ENCODE measurements at places on chromosomes 13 and 19. TPM values are rescaled to one million over a fixed set of nuclear protein-coding genes. Genes with fewer than 3 reads are reported as not detected.

DNA sequence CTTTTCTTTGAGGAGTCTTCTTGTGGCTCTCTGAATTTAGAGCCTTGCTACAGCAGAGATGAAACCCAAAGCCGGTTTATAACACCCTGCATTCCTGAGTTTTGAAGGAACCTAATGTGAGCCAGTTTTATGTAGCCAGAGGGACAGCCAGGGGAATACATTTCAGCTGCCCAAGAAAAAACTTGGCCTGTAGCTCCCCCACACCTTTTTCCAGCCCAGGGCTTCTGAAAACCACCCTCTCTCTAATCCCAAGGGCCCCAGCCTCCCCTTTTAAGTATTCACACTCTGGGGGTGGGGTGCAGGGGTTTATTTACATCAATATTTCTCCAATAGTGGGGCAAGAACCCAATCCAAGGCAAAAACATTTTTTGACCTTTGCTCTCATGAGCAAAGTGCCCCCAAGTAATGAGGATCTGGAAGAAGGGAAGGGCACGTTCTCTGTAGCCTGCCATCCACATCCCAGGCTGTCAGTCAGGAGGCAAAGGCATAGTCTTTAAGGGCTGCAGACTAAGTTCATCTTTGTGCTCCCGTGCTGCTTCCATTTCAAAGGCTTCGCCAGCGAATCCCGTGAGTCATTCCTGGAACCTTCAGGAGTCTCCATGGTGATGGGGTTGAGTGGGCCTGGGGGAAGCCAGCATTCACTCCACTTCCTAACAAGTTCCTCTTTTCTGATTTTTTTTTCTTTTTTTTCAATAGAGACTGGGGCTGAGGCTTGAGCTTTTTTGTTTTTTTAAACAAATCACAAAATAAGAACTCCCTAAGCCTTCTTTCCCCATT, 33.2 kb upstream of the MEDAG start:
- DNase-seq: no peak

SPINT2 gene
- 49.1 TPM for total RNA-seq

GRCh38 chr19:18480006-18480691, 41.7 kb downstream of the ELL start:
- no peak for DNase-seq

- DNase-seq: no peak
Measured at GRCh38 chr13:21123956-21124355, 52.4 kb downstream of the SKA3 start.

GRCh38 chr13:44191504-44192171, 182.0 kb upstream of the SERP2 start:
- no peak for DNase-seq

GRCh38 chr13:72960541-72960940, 98.3 kb upstream of the KLF5 start:
- no peak for DNase-seq

DNA sequence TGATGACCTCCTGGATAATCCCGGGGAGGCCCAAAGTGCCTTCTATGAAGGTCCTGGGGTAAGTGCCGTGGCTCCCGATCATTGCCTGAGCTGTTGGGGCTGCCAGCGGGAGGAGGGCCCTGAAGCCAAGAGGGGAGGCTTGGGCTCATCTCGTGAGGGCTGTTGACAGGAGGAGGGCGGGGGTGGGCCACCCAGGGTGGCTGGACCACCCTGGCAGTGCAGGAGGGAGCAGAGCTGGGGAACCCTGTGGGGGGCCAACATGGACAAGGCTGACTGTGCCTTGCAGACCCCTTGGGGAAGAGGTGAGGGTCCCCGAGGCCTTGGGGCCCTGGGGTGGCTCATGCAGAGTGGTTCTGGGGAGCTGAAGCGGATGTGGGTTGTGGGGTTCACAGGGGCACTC, 37.4 kb upstream of the EHD2 start:
- no peak for DNase-seq

MAP3K10 gene
- 20.7 TPM for total RNA-seq

KIR3DL1 gene
- total RNA-seq: not detected

MUC16 gene
- total RNA-seq: 0.05 TPM

GRCh38 chr13:104983601-104984000, 1551.9 kb downstream of the EFNB2 start:
- DNase-seq: no peak

BLOC1S3 gene
- total RNA-seq: 15.2 TPM

DNA sequence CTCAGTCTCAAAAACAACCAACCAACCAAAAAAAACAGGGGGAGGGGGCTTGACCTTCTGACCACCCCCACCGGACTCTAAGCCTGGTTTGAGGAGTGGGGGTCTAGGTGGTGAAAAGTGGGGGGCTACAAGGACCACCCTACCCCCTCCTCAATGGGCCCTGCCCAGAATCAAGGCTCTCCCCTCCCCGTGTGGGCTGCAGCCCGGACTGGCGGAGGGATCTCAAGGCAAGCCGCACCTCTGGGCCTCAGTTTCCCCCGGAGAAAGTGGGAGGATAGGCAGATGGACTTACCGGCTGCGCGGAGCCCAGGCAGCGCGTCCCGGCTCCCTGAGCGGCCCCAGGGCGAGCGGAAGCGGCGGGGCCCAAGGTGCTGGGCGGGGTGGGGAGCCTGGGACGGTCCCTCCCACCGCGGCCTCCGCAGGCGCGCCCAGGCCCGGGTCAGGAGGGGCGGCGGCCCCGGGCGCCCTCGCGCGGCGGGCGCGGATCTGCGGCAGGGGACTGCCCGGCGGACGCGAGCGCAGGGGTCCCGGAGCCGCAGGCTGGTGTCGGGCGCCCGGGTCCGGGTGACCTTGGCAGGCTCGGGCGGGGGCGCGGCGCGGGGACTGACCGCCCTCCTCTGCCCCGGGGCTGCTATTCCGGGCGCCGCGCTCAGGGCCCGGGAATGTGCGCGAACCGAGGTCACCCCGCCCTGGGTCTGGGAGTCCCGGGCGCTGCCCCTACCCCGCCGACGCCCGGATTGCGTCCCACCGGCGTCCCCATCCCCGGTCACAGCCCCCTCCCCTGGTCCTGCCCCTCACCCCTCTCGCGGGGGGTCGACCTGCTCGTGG, at the start of gene ADAMTSL5:
Gene ADAMTSL5 (minus strand): TSS at position 349 of the 828 bp plus-strand sequence. CDS start 2,076 bp downstream, outside the sequence.
- DNase-seq: peak; percentile 50

DNA sequence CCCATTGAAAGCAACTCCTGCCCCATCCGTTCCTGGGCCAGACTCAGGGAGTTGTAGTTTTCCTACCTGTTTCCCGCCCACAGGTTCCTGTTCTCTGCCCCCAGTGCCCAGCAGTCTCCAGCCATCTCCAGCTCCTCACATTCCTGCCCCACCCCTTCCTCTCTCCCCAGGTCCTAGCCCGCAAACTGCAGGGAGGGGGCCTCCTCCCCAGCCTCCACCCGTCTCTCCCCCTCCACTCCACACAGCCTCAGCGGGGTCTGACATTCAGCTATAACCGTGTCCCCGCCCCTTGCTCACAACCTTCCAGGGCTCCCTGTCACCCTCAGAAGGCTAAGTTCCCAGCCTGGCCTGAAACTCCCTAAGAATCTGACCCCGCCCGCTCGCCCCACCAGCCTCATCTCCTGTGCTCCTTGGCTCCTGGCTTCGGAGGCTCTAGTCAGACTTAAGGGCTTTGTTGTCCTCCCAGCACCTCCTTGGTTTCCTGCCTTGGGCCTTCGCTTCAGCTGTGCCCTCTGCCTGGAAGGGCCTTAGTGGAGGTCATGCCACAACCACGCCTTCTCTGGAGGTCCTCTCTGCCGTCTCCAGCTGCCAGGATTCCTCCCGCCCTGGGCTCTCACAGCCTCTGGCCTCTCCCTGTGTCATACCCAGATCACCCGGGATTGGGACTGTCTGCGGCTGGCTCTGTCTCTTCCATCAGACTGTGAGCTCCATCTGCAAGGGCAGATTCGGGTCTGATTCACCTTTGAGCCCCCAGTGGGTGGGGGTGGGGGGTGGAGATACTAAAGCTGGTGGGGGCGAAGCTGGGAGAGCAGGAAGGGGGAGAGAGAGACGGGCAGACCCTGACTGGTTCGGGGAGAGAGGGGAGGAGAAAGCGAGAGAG, 5.1 kb upstream of the SPACA6 start:
- DNase-seq: no peak

DNA sequence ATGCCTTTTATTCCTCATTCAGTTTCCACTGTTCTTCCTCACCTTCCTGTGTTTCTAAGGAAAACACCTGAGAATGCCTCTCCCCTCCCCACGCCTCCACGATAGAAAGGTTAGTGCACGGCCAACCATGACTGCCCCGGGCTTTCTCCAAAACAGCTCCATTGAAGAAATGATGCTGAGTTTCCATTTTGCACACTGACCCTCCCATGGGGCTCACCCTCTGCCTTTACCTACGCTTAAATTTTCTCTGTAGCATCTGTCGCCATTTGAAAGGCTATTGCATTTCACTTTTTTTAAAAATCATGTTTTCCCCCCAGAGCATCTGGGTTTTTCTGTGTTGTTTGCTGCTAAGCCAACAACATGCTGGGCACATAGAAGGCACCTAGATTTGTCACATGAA, 48.2 kb downstream of the ABCC4 start:
- DNase-seq: no peak

CYP4F11 gene
- not detected for total RNA-seq

DNA sequence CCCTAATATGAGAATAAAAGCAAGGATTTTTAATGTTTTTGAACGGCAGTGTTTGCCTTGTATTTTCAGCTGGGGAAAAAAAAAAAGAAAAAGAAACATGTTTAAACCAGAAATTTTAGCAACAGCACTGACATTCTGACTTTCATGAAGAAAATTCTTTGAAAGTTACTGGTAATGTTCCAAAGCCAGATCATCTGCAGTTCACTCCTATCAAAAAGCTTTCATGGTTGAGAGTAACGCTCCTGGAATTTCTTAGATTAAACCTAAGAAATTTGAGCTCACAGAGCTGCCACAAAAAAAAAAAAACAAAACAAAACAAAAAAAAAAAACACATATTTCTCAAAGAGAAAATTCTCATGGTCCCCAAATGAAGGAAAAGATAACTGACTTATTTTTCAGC, 1106.7 kb downstream of the EFNB2 start:
- no peak for DNase-seq

GRCh38 chr13:86909318-86909717, 761.9 kb upstream of the SLITRK5 start:
- DNase-seq: no peak

Measured in T-helper 17 cell (primary cell).